ENCODE measurements at places on chromosomes 12 and 14.
A peak's percentile ranks its signal among the peaks of the same experiment; 100 is the strongest.

GRCh38 chr14:95758331-95758730 is 44.4 kb upstream of the TCL1A start:
- H3K27me3 ChIP-seq = peaks cover 25% of the 10 kb centered on the region
- H3K4me3 ChIP-seq = no peak overlapping the region
- H3K36me3 ChIP-seq = no peaks in the 10 kb centered on the region
- H3K27ac ChIP-seq = no peak overlapping the region

DNA sequence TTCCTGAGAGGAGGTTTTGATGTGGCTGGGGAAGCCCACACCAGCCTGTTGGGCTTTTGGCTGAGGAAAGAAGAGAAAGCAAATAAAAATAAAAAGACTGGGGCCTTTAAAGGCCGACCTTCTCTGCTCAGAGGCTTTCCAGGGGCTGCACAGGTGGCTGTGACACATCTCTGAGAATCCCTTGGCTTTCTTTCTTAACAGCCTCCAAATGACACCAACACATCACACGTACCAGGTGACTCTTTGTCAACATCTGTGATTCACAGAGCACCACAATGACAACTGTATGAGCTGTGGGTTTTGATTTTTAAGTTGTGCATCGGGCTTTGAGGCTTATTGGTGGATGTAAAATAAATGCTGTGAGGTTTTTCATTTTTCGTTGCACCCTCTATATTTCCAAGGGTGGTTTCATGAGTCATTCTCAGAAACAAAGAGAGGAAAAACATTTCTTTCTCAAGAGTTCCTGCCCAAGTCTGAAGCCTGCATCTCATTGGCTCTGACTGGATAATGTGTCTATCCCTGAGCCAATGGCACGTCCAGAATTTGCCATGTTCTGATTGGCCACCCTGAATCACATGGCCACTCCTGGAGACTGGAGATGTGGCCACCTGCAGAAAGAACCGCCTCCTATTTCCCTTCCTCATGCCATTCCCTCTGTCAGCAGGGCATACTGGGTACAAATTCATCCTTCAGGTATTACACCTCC is 349.0 kb downstream of the GLT1D1 start:
- H3K27me3 ChIP-seq = peaks cover 41% of the 10 kb centered on the region
- no peak overlapping the region for H3K4me3 ChIP-seq
- H3K36me3 ChIP-seq = no peaks in the 10 kb centered on the region
- DNase-seq = no peak
- no peaks in the 10 kb centered on the region for H3K4me1 ChIP-seq

DNA sequence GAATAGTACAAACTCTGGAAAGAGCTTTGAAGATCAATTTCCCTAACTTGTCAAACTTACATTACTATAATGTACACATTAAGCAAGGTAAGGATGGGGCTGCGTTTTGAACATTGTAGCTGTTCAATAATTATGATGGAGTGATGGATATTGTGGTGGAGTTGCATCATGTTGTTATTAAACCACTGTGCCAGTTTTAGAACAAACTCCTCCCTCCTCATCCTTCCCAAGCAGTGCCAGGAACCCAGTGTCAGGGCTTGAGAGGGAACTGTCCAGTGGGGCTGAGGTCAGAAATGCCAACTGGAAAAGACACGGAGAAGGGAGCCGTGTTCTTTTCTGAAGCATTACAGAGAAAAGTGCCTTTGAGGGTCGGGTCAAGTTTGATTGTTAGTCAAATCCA is 31.9 kb upstream of the PAPOLA start:
- H3K27me3 ChIP-seq = peaks cover 18% of the 10 kb centered on the region
- no peak for DNase-seq
- H3K4me1 ChIP-seq = no peaks in the 10 kb centered on the region
- no peaks in the 10 kb centered on the region for H3K36me3 ChIP-seq

DNA sequence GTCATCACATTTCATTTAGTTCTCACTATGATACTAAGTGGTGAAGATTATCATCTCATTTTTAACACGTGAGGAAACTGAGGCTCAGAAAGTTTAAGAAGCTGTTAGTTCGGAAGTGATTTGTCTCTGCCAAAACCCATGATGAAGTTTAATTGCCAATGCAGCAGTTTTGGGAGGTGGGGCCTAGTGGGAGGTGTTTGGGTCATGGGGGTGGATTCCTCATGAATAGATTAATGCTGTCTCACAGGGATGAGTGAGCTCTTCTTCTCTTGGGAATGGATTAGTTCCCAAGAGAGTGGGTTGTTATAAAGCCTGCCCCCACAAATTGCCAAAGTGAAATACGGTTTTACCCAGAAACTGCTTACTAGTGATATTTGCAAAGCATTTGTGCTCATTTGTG is 91.5 kb upstream of the IGF1 start:
- H3K36me3 ChIP-seq = no peaks in the 10 kb centered on the region
- H3K4me3 ChIP-seq = no peak overlapping the region

DNA sequence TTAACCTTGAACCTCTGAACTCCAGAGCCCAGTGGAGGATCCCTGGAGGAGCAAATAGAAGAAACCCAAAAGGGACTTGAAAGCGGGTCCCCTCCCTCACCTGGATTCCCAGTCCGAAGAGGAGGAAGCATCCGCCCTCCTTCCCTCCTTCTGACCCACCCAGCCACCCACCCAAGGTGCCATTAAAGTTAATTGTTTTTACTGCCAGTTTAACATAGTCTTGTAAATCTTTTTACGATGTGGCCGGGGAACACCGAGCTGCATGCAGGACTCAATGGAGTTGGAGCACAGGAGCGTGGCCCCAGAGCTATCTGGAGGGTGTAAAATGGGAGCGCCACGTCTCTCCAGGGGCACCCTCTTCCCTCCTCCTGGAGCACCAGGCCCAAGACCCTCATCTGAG is 49.9 kb upstream of the TBX3 start:
- H3K36me3 ChIP-seq = no peaks in the 10 kb centered on the region
- H3K27ac ChIP-seq = no peak overlapping the region
- no peak overlapping the region for H3K4me3 ChIP-seq

DNA sequence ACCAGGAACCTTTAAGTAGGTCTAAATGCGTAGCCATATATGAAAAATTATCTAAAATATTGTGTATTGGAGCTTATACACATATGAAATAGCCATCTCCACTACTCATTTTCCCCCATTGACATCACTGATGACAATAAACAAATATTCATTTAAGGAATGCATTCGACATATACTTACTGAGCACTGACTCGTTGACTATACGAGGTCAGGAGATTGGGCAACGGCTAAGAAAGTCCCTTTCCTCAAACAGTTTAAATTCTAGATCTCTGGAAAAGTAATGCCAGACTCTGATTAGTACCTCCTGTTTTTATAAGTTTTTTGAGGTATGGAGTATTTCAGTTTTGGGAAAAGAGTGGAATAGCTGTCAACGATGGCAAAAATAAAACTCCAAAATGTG is 139.4 kb upstream of the DIO2 start:
- no peak overlapping the region for H3K27ac ChIP-seq
- H3K4me3 ChIP-seq = no peak overlapping the region
- H3K4me1 ChIP-seq = no peaks in the 10 kb centered on the region
- H3K36me3 ChIP-seq = no peaks in the 10 kb centered on the region
- no peak for DNase-seq

GRCh38 chr12:114476159-114476558 is 70.2 kb upstream of the TBX5 start:
- H3K36me3 ChIP-seq = no peaks in the 10 kb centered on the region
- DNase-seq = no peak
- H3K27me3 ChIP-seq = peaks cover 34% of the 10 kb centered on the region
- no peak overlapping the region for H3K4me3 ChIP-seq
- H3K4me1 ChIP-seq = no peaks in the 10 kb centered on the region
- no peak overlapping the region for H3K27ac ChIP-seq

- DNase-seq = no peak
- H3K27me3 ChIP-seq = no peaks in the 10 kb centered on the region
- no peaks in the 10 kb centered on the region for H3K4me1 ChIP-seq
- H3K27ac ChIP-seq = no peak overlapping the region
- no peak overlapping the region for H3K4me3 ChIP-seq
Observed at GRCh38 chr14:41699486-41699885, 92.8 kb downstream of the LRFN5 start.

GRCh38 chr12:115569345-115570068 is 708.0 kb downstream of the MED13L start:
- no peaks in the 10 kb centered on the region for H3K36me3 ChIP-seq
- H3K27me3 ChIP-seq = no peaks in the 10 kb centered on the region
- no peak overlapping the region for H3K27ac ChIP-seq
- peaks cover 3% of the 10 kb centered on the region for H3K4me1 ChIP-seq
- no peak overlapping the region for H3K4me3 ChIP-seq

DNA sequence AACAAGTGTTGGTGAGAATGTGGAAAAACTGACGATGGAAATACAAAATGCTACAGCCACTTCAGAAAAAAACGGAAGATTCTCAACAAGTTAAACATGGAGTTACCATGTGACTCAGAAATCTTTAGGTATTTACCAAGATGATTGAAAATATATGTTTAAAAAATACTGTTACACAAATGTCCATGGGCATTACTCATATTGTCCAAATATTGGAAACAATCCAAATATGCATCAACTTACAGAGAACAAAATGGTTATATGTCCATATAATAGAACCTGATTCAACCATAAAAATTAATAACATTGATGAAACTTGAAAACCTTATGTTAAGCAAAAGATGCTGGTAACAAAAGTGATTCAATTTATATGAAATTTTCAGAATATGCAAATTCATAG is 1057.7 kb upstream of the TMEM132C start:
- no peaks in the 10 kb centered on the region for H3K4me1 ChIP-seq
- no peak for DNase-seq
- no peaks in the 10 kb centered on the region for H3K36me3 ChIP-seq
- H3K27me3 ChIP-seq = no peaks in the 10 kb centered on the region
- no peak overlapping the region for H3K27ac ChIP-seq

- H3K27ac ChIP-seq = peak overlapping the region; percentile 33
- H3K27me3 ChIP-seq = no peaks in the 10 kb centered on the region
- no peak for DNase-seq
- H3K36me3 ChIP-seq = no peaks in the 10 kb centered on the region
- peaks cover 6% of the 10 kb centered on the region for H3K4me1 ChIP-seq
Observed at GRCh38 chr14:50859296-50859624, 12.6 kb upstream of the ABHD12B start.

GRCh38 chr12:12176402-12176801 is 90.4 kb downstream of the LRP6 start:
- DNase-seq = no peak
- H3K36me3 ChIP-seq = no peaks in the 10 kb centered on the region
- H3K4me1 ChIP-seq = peaks cover 11% of the 10 kb centered on the region
- H3K27me3 ChIP-seq = peaks cover 35% of the 10 kb centered on the region
- H3K27ac ChIP-seq = no peak overlapping the region

GRCh38 chr12:109932878-109933503 is 32.9 kb downstream of the TCHP start:
- no peak for DNase-seq
- no peak overlapping the region for H3K27ac ChIP-seq
- peaks cover 13% of the 10 kb centered on the region for H3K36me3 ChIP-seq
- H3K27me3 ChIP-seq = no peaks in the 10 kb centered on the region
- no peaks in the 10 kb centered on the region for H3K4me1 ChIP-seq

DNA sequence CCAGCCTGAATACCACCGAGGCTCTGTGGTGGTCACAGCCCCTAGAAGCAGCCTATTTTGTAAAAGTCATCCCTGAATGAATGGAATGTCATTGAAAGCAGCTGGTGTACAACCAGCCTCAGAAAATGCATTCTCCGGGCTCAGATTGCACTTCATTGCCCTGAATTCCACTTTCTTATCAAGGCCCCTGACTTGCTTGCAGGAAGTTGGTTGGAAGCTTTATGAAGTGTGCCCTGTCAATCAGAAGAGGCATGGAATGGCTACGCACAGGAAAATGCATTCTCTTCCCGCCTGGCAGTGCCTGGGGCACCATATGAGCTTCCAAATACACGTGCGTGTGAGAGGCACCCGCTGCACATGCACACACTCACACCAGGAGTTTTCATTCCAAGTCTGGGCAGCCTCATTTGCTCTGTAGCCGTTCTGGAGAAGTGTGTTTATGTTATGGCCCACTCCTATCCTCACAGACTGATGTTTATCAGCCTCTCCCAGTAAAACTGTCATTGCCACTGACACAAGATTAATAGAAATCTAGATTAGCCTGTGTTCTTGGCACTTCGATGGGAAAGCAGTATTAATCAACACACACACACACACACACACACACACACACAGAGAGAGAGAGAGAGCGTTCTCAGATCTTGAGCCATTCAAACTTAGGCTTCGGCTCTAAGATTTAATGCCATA is 63.9 kb downstream of the NUAK1 start:
- no peaks in the 10 kb centered on the region for H3K27me3 ChIP-seq
- no peak overlapping the region for H3K27ac ChIP-seq
- H3K36me3 ChIP-seq = no peaks in the 10 kb centered on the region
- H3K4me1 ChIP-seq = no peaks in the 10 kb centered on the region

DNA sequence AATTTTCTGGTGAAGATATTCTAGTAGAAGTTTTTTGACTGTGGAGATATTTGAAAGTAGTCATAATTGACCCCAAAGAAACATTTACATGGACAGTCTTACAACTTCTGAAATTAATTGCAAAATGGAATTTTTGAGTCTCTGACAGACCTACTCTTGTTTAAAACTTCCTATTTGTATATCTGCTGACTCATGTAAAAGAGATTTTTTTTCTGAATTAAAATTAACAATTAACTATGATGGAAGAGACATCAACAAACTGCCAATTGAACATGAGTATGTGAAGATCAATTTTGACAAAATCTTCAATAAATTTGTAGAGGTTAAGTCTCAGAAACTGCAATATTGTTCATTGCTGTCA is 108.5 kb upstream of the MAX start:
- H3K27ac ChIP-seq = peak overlapping the region; percentile 88
- H3K36me3 ChIP-seq = no peaks in the 10 kb centered on the region
- H3K4me1 ChIP-seq = peaks cover 28% of the 10 kb centered on the region
- H3K27me3 ChIP-seq = no peaks in the 10 kb centered on the region
- peak overlapping the region; percentile 94 for H3K4me3 ChIP-seq

GRCh38 chr12:111270239-111270638 is 98.7 kb downstream of the PHETA1 start:
- H3K36me3 ChIP-seq = no peaks in the 10 kb centered on the region
- peaks cover 9% of the 10 kb centered on the region for H3K27me3 ChIP-seq
- H3K4me3 ChIP-seq = no peak overlapping the region
- no peak for DNase-seq
- H3K4me1 ChIP-seq = no peaks in the 10 kb centered on the region

DNA sequence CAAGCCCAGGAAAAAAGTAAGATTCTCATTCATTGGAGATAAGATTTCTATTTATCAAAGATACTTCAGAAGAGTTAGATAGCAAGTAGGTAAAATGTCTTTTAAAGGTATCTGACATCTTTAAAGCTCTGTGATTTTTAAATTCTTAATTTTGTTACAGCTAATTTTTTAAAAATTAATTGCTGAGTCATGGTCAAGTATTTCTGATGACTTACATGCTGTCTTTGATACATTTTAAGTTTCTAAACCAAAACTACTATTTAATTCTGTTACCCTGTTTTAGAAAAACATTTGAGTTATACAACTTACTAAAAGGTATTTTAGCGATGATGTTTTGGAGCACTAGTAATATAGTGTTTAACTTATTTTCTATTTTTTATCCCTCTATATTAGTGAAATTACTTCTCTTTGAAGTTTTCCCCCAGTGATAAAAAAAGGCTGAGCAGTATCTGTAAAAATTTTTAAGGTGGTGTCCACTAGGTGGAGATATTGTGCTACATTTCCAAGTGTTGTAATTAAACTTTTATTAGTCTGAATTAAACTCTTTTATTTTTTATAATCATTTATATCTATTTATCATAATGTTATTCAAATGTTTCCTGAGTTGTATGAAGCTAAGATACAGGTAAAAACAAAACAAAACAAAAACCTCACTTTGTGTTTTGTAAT is 11.5 kb downstream of the ALG10 start:
- no peak overlapping the region for H3K4me3 ChIP-seq
- no peak for DNase-seq
- no peaks in the 10 kb centered on the region for H3K4me1 ChIP-seq
- no peak overlapping the region for H3K27ac ChIP-seq

GRCh38 chr14:63909984-63910383 is 57.2 kb downstream of the SYNE2 start:
- no peak for DNase-seq
- peaks cover 5% of the 10 kb centered on the region for H3K36me3 ChIP-seq
- no peak overlapping the region for H3K4me3 ChIP-seq
- H3K27me3 ChIP-seq = no peaks in the 10 kb centered on the region
- H3K4me1 ChIP-seq = peaks cover 36% of the 10 kb centered on the region
- peak overlapping the region; percentile 48 for H3K27ac ChIP-seq
